ENCODE measurements at places on chromosomes 4 and X. TPM values are rescaled to one million over a fixed set of nuclear protein-coding genes. Genes with fewer than 3 reads are reported as not detected.

- no peak for DNase-seq
Measured at GRCh38 chr4:186832906-186833305, 109.2 kb upstream of the FAT1 start.

- DNase-seq, result no peak
Measured at GRCh38 chr4:2292646-2293108, 30.8 kb upstream of the MXD4 start.

GRCh38 chr4:25100710-25101109 lies 59.5 kb downstream of the SEPSECS start:
- no peak for DNase-seq

Gene FAM149A
- 1.4 TPM for total RNA-seq

DNA sequence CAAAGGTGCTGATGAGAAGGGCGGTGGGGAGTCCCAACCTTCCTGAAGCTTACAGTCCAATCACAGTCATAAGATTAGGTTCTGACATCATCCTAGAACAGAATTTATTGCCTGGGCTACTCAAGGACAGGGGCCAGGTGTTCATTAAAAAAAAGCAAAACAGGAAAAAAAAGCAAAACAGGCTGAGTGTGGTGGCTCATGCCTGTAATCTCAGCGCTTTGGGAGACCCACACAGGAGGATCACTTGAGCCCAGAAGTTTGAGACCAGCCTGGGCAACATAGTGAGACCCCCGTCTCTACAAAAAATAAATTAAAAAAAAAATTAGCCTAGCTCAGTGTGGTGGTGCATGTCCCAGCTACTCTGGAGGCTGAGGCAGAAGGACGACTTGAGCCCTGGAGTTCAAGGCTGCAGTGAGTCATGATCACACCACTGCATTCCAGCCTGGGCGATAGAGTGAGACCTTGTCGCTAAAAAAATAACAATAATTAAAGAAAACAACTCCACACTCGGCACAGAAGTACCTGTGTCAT lies 3.0 kb downstream of the RAB9A start:
- no peak for DNase-seq

DNA sequence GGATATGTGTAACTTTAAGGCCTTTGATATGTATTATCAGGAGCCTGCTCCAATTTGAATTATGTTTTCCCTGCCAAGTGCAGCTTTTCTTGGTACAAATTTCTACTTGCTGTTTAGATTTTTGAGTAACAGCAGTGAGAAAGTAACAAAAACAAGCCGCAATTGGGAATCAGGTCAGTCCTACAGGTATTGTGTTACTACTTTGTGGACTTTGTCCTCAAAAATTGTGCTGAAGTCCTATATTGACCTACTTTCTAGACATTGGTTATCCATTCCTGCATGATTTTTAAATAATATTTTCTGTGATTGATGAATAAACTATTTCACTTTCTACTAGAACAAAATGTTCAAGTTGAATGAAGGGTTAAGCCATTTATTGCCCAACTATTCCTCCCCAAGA lies 5.7 kb downstream of the CDKN2AIP start:
- no peak for DNase-seq

Gene SASH3
- not detected for total RNA-seq

Gene DCLK2
- total RNA-seq, result 6.5 TPM

Gene SPACA5
- total RNA-seq, result not detected

GRCh38 chr4:154526151-154526550 lies 24.0 kb downstream of the PLRG1 start:
- no peak for DNase-seq

Gene TMEM35A
- total RNA-seq, result not detected

DNA sequence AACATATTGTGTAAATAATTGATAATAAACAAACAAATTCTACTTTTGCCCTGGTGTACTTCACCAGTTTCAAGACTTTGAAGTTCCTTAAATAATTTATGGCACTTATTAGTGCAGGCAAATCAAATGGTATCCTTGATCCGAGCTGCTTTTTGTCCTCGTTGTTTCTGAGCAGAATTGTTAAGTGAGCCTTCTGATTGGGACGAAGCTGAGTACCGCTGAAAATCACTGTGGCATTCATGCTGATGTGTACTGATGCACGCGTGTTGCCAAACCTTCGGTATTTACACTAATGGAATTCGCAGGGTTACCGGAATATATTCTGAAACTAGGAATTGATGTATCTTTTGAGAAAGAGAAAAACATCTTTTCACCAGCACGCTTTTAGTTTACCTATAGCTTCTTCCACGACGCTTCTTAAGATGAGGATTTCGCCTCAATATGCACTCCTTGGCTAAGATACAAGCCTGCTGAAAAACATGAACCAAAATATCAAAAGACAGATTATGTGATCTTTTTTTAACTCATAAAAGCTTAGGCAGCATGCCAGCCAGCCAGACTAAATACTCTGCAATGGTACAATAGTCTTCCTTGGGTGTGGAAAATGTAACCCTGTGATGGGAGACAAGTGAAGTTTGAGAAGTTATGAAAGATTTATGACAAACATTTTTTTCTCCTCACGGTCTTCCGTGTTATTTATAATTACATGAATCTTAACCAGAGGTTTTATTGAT lies 48.9 kb upstream of the TENM3 start:
- no peak for DNase-seq

GRCh38 chrX:9312922-9313867 lies 151.7 kb upstream of the TBL1X start:
- DNase-seq, result peak; percentile 39

GRCh38 chrX:17861489-17862011 lies 452 bp upstream of the RAI2 start:
- DNase-seq, result no peak

DNA sequence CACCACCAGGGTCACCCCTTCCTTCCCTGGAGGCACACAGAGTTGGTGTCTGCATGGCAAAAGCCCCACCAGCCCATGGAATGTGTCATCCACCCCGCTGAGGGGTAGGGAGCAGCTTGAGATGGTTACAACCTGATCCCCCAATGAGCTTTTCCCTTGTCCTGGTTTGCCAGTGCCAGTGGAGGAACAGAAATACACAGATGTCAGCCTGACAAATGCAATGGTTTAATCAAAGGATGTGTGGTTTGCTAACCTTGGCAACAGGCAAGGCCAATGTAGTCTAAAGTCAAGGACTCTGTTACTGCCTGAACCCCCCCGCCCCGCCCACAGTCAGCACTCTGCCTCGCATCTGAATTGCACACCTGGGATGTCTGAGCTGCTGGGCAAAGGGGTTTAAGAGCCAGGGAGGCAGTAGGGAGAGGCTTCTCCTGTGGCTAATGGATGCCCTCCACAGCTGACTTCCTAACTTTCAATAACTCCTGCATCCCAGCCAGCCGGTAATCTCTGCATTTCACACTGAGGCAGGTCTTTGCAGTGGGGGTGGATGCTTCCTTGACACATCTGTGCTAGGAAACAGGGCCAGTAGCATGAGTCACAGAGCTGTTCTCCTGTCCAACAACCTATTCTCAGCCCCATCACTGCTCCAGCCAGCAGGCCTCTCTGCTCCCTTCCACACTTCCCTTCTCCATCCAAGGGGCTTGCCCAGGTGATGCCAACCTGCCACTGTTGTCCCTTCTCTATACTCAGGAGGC lies 137.5 kb downstream of the AMMECR1 start:
- DNase-seq, result peak; percentile 15

Gene RCHY1
- 34.3 TPM for total RNA-seq

DNA sequence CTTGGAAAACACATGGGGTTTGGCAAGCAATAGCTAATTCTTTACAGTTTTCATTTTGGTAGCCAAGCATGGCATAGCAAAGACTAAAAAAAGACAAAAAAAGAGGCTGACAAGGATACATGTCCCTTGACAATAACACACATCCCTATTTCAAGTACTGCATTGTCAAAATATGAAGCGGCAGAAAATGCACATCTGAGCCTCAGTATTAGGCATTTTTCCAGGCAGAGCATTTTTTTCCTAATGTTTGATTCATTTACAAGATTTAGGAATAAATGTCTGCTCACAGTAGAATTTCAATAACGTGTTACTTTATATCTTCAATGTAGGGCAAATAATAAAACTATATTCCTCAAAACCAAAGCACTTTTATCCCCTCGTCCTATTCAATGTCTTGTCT lies 216.3 kb upstream of the PCDH18 start:
- DNase-seq, result no peak

DNA sequence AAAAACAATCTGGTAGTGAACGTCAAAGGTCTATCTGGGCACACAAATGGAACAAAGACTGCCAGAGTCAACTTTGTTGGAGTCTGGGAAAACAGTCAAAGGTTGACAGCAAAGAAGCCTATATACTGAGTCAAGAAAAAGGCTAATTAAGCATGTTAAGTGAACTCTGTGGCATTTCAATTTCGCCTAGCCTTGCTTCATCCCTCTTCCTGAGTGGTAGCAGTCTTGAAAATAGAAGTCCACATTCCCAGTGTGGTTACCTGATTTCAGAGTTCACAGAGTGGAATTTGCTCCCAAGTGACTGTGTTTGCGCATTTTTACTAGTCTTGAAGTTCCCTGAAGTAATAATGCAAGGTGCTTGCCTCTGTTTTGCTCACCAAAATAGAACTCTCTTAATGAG lies 760.0 kb downstream of the FSTL5 start:
- no peak for DNase-seq

DNA sequence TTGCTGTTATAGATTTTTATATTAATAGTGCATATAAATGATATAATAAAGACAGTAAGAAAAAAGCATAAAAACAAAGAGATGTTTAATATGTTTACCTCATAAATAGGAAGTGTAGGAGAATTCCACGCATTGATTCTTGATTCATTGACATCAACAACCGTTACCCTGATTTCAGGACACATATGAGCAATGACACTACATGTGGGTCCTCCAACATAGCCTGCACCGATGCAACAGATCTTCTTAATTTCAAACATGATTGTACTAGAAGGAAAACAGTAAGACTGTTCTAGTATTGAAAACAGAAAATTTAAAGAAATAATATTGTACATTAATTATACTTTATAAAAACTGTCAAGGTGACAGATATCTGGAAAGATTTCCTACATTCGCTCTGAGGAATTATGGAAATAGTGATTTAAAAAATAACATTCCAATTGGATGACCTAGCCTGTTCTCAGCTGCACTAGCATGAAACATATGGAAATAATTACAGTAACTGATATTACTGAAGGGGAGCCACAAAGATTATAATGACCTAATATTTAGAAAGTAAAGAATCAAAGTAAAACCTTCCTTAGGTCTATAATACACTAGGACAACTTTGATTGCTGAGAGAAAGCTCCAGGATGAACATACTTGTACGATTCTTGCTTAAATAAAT lies 5.9 kb downstream of the UGDH start:
- no peak for DNase-seq

- DNase-seq, result peak; percentile 60
Measured at GRCh38 chr4:73608689-73609594, 11.3 kb downstream of the RASSF6 start.

- DNase-seq, result no peak
Measured at GRCh38 chrX:12805333-12805732, 14.1 kb downstream of the PRPS2 start.

Gene NR3C2
- 1.9 TPM for total RNA-seq

DNA sequence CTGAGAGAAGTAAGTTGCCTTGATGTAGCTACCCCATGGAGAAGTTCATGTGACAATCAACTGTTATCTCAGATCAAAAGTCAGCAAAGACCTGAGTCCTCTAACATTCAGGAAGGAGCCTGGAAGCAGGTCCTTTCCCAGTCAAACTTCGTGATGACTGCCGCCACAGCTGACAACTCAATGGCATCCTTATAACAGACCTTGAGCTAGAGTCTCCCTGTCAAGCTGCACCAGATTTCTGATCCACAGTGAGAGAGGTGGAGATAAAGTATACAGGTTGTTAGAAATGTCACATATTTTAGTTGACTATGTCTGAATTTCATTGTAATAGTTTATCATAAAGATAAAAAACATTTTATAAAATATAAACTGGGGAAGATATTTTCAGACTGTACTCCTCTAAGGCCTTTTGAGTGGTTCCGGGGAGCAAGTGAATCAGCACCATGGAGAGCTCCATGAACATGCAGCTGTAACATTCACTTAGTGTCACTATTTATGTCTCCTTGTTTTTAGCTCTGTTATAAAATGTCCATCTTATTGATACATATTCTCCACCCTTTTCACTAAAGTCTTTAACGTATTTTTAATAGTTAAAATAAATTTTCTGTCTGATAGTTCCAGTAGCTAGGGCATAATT lies 1653.5 kb upstream of the AGA start:
- peak; percentile 4 for DNase-seq

Gene STATH
- total RNA-seq, result 0.29 TPM

GRCh38 chrX:111083081-111083480 lies 12.9 kb upstream of the PAK3 start:
- DNase-seq, result peak; percentile 26

Gene AWAT2
- not detected for total RNA-seq

GRCh38 chr4:149831656-149832208 lies 16.1 kb upstream of the IQCM start:
- DNase-seq, result no peak

GRCh38 chr4:5473125-5473524 lies 235.2 kb downstream of the EVC2 start:
- DNase-seq, result no peak

Gene PHEX
- 0.85 TPM for total RNA-seq

Gene TRIM61
- total RNA-seq, result not detected

- no peak for DNase-seq
Measured at GRCh38 chr4:2182994-2183393, 58.9 kb downstream of the HAUS3 start.

- DNase-seq, result peak; percentile 94
Measured at GRCh38 chrX:109840585-109840984, 107.5 kb upstream of the ACSL4 start.

DNA sequence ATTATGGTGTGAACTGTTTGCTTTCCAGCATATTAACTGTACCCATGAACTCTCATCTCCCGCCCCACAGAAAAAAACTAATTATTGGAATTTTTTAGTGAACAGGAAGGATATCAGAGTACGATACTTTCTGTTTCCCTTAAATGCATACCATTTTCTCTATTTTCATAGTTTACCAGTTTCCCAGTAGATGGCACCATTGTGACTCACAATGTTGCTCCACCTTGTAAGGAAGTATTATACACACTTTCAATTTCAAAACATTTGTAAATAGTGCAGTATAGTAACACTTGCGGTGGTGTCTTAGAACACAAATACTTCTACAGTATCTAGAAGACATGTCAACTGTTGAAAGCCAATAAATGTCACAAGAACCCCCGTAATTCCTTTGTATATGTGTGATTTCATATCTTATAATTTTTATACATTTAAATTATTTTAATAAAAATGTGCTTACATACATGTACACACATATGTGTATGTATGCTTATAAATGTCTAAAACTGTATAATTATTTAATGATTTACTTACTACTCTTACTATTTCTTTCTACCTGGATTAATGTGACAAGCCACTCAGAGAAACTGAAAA lies 167.3 kb downstream of the SLIT2 start:
- peak; percentile 87 for DNase-seq

Gene CNGA1
- not detected for total RNA-seq

DNA sequence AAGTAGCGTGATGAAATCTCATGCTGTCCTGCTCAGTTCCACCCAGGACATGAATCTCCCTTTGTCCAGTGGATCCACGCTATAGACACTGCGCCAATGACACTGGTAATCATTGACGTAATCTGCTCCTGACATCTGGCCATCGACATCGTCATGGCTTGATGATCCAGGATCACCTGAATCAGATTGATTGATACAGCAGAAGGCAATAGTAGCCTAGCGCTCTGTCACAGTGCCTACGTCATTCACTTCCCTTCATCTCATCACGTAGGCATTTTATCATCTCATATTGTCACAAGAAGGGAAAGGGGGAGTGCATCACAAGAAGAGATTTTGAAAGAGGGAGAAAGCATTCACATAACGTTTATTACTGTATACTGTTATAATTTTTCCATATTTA lies 68.8 kb downstream of the STK32B start:
- no peak for DNase-seq

Gene ZDHHC9
- 24.5 TPM for total RNA-seq
